HAP-1 (cell line): ENCODE measurements at places on chromosomes 1 and 21.
A peak's percentile ranks its signal among the peaks of the same experiment; 100 is the strongest.

DNA sequence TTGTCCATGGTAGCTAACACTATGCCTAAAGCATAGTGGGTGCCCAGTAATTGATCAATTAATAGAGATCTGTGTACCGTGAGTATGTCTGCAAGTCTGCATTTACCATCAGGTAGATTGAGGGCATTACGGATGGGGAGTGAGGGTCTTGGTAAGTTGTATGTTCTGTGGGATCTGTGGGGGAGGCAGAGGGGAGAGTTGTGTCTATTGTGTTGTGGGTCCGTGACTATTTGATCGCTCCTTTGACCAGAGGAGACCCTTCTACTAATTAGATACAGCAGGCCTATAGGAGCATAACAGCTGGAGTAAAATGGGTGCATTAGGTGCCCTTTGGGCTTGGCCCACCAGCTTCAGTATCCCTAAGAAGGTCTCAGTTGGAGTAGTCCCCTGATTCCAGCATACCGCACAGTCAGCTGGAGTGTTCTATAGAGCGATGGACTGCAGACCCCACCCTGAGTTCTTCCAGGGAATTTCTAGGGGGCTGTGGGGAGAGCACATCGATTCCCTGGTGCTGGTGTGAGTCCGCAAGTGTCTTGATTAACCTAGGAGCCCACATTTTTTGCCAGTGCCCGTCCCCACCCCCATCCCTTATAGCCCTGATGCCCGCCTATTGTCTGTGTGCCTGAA, 55.9 kb downstream of the RHBG start:
- no peak for DNase-seq

DNA sequence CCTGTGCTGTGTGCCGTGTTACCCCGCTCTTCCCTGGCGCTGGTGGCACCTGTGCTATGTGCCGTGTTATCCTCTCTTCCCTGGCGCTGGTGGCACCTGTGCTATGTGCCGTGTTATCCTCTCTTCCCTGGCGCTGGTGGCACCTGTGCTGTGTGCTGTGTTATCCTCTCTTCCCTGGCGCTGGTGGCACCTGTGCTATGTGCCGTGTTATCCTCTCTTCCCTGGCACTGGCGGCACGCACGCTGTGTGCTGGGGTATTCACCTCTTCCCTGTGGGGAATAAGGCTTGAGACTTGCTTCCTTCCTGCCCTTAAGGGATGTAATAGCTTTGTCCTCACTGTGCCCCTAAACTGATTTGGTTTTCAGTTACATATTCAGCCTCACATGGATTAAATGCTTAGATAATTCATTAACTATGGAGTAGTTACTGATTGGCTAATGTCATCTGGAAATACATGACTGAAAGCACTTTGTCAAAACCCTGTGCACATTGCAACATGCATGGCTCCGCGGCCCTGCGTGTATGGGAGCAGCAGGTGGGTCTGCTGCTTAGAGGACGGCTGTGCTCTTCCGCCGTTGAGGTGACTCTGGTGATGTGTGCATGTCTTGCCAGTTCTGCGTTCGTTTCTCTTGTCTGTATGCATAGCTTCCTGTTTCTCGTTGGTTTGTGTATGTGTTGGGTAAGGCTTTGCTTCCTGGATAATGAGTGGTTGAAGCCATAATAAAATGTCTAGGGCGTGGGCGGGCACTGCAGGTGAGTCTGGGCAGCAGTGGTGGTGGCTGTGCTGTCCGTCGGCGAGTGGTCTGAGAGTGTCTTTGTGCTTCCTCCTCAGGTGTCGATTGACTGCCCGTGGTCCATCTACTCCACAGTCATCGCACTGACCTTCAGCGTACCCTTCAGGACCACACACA, 17.9 kb upstream of the PWP2 start:
- no peak for DNase-seq

- DNase-seq, result no peak
Observed at GRCh38 chr1:19892628-19893168, 10.5 kb downstream of the OTUD3 start.

DNA sequence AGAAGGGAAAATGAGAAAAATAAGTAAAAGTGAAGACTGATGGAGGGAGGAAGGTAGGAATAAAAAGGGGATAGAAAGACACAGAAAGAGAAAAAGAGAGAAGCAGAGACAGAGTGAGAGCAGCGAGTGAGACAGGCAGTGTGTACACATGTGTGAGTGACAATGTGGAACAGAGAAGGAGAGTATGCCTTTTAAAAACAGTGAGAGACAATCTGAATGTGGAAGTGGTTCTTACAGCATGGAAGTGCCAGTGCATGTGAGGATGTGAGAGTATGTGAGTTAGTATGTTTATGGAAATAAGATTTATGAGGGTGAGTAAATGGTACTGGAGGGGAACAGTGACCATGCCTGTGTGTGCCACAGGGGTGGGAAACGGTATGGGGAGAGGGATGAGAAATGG, 1.2 kb downstream of the NEGR1 start:
- DNase-seq, result no peak

DNA sequence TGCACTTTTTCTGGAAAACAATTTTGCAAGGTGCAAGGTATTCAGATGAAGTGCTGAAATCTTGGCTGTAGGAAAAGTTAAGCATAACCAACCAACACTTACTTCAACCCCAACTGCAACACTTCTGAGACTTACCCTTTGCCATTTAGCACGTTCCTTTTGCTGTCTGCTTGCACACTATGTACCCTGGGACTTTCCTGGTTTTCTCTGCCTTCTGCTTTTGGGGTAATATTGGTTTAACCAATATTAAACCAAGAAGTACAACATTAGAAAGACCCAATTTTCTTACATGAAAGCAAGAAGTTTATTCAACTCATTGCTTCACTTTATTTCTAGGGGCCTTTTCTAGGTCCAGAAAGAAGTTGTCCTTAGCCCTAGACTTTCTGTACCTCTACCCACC, 193.0 kb downstream of the HLX start:
- no peak for DNase-seq

- DNase-seq, result no peak
Observed at GRCh38 chr21:41833497-41834115, 45.5 kb downstream of the PRDM15 start.

- peak; percentile 81 for DNase-seq
Observed at GRCh38 chr1:109739738-109740614, 862 bp downstream of the GSTM3 start.

DNA sequence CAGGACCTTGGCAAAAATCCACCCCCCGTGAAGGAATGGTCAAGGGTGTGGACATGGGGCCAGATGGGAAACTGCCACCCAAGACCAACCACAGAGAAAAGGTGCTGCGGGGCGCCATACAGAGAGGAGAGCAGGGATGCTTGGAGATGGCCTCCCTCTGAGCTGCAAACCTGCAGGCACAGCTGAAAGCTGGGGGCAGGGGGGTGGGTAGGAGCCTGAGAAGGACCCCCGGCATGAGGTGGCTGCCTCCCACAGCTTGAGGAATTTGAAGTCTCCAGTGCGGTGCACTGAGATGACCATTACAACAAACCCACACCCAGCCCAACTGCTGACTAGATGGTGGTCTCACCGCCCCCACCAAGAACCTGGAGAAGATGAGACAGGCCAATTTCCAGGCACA, 84.8 kb downstream of the WDR4 start:
- DNase-seq, result no peak

DNA sequence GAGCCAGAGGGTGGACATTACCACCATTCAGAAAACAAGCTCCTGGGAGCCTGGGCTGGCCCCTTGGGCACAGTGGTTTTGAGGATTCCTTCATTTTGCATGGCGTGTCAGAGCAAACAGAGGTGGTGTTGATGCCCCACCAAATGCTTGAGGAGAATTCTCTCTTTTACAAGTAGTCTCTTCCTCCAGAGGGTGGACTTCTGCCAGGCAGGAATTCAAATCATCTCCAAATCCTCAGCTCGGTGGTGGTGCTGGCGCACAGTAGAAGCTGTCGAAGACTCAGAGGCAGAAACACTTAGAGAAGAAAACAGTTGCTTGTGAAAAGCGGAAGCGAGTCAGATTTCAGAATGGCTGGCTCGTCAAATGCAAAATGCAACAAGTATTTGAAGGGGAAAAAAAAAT, 3.4 kb upstream of the CHI3L1 start:
- DNase-seq, result no peak

- DNase-seq, result no peak
Observed at GRCh38 chr1:169250795-169251194, 116.8 kb downstream of the NME7 start.

GRCh38 chr1:176315519-176316220, 108.6 kb upstream of the COP1 start:
- DNase-seq, result no peak

DNA sequence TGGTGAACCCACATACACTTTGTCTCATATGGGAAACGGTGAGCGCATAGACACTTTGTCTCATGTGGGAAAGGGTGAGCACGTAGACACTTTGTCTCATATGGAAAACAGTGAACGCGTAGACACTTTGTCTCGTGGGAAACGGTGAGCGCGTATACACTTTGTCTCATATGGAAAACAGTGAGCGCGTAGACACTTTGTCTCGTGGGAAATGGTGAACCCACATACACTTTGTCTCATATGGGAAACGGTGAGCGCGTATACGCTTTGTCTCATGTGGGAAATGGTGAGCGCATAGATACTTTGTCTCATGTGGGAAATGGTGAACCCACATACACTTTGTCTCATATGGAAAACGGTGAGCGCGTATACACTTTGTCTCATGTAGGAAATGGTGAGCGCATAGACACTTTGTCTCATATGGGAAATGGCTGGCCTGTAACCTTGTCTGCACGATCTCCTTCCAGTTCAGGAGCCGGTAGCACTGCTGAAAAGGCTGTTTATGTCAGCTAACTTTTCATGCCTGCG, 50.7 kb upstream of the TRAPPC10 start:
- no peak for DNase-seq

DNA sequence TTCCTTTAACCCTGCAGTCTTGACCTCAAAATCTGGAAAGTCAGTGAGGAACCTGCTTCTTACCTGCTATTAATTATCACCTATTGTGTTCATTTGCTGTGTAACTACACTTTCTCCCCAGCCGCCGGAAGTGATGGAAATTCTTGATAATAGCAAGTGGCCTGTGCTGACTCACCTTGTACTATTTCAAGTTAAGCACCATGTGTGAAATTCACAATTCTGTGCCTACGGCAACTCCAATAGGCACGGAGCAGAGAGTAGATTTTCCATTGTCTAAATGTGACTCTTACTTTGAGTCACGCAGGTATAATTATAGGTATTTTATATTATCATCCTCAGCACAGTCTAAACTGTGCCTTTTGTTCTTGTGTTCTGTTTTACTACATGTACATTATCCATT, 466.8 kb downstream of the KIF26B start:
- DNase-seq, result no peak

DNA sequence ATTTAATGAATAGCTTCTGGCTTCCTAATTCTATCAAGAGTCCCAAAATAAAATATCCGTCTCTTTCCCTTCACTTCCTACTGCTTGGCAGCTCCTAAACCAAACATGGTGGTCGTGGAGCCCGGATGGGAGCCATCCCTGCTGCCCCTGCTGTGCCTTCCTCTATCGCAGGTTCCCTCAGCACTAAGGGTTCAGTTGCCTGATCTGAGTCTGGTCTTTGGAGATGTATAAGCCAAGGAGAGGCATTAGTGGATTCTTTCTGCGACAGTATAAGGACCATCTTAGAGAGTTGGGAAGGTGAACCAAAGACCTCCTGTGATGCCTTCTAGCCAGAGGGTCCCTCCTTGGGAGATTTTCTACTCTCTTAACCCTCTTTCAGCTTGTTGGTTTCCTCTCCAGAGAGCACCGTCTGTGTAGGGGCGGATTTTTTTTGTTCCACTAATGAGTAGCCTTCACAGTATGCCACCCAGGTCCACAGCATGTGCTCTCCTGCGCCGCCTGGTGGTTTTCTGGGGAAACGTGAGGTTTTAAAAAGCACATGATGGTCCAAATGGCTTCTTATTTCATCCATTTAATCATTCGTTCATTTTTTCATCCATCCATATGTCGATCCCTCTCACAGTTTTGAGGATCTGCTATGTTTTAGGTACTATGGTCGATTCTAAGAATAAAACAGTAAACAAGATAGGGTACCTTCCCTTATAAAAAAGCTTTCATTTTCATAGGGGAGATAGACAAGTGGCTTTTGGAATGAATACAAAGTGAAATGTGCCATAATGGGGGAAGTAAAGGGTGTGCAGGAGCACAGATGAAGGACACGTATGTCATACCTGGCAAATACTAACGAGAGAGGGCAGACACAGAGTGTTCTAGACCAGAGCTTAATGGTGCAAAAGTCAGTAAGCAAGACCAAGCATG, 71.0 kb downstream of the NFASC start:
- peak; percentile 41 for DNase-seq

DNA sequence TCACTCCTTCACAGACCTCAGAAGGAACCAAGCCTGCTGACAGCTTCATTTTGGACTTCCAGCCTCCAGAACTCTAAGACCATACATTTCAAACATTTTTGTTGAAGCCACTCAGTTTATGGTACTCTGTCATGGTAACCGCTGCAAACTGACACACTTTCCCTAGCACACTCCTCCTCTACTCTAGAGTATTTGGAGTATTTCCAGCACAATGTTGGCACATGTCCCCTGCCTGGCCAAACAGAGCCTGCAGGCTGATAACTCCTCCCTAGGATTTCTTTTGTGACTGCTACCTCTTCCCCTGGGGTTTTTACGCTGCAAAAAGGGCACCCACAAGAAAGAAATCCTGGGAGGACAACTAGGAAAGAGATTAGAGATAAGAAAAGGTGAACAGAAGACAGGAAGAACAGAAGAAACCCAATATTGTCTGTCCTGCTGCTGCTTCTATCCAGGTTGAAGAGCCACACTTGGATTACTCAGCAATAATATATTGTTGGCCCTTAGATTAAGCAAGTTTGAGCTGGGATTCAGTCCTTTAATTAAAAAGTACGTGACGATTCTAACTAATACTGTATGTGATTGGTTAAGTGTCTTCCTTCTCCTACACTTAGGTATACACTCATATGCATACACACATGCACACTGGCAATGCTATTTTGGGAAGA, 844.1 kb downstream of the LTN1 start:
- DNase-seq, result no peak

DNA sequence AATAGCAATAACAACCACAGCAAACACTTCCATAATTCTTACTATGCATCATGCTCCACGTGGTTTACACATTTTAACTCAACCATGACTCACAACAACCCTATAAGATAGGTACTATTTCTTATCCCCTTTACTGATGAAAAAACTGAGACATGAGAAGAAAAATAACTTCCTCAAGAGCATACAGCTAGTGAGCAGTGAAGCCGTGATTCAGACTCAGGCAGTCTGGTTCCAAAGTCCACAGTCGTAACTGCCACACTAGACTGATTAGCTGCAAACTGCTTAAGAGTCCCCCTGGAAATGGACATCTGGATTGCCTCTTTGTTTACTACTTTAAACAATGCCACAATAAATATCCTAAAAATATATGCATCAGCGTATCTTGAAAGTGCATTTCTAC, 55.7 kb downstream of the PLD5 start:
- DNase-seq, result no peak
